ENCODE measurements at places on chromosomes 5 and 9. TPM values are rescaled to one million over a fixed set of nuclear protein-coding genes. Genes with fewer than 3 reads are reported as not detected.
A peak's percentile ranks its signal among the peaks of the same experiment; 100 is the strongest.

DNA sequence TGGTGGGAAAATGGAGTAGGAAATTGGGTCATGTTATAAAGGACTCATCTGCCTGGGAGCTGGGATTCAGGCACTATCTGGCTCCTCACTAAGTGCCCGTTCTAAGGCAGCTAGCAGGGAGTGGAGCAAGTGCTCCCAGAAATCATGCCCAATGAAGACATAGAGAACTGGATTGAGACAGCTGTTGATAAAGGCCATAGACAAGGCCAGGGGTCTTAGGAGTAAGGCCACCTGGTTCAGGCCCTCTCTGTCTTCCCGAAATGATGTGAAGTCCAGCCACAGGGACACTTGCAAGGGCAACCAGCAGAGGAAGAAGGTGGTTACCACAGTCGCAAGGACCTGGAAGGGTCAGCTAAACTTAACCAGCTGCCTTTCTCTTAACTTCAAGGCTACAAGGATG, 20.1 kb upstream of the SPINK1 start:
- DNase-seq = no peak

DNA sequence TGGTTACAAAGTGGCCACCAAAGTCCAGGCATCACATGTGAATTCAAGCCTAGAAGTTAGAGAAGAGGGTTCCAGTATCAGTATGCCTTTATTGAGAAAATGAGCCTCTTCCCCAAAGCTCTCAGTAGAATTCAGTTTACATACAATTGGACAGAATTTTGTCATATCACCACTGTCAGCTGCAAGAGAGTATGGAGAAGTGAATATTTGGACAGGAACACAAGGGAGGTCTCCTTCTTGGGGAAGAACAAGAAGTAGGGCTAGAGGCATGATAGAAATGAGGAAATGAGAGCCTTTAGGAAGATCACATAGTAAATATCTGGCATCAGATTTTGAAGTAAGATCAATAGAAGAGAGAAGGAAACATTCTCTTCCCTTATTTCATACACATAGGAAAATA, 27.8 kb upstream of the VLDLR start:
- DNase-seq = no peak

- no peak for DNase-seq
Measured at GRCh38 chr5:120375248-120375647, 88.9 kb upstream of the PRR16 start.

GRCh38 chr5:20213803-20214202, 225.8 kb upstream of the CDH18 start:
- DNase-seq = no peak

DNA sequence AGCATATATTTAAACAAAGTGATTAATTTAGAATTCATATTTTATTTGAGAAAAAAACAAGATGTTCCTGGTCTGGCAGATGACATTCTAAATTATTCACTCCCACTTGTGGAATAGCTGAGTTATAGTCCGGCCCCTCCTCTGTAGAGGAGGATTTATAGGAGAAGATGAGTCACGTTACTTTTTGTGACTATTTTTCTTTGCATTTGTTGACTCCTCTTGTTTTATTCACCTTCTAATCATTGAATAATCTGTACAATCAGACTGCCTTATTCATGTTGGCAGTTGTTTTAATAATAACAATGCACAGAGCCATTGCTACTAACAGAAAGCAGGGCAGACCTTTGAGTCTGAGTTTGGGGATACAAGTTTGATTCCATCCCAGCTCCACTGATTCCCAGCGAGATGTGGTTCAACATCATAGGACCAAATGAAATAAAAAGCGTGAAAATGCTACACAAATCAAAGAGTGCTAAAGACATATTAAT, 23.2 kb downstream of the DOCK8 start:
- DNase-seq = no peak

- DNase-seq = no peak
Measured at GRCh38 chr9:104412238-104412637, 91.8 kb upstream of the OR13F1 start.

DNA sequence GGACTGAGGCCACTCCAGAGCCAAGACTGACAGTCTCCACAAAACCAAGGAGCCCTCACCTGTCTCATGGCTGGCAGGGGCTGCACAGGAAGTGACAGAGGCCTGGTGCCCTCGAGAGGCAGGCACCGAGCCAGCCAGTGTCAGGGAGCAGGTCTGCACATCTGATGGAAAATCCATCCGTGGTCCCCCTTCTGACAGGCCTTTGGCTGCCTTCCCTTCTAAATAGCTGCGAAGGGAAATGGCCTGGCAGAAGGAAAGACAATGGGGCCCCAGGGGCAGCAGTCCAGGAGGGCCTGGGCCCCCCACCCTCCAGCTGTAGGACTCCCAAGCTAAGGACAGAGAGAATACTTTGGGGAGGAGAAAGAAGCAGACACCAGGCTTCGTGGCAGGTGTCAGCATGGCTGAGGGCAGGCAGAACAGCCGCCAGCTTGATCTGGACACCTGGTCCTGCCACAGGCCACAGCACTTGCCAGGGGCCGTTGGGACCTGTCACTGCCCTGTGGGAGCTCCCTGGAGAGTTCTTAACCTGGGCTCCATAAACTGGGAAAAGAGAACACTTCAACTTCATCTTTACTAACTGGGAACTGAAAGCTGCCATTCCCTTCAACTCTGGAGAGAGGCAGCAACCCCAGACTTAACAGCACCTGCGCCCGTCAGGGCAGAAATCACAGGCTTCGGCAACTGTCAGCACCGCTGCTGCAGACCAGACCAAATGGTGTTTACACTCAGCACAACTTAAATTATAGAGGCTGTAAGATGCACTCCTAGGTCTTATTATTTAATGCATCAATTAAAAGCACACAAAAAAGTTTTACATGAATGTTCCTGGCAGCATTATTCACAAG, 22.0 kb downstream of the ADAMTS2 start:
- no peak for DNase-seq

DNA sequence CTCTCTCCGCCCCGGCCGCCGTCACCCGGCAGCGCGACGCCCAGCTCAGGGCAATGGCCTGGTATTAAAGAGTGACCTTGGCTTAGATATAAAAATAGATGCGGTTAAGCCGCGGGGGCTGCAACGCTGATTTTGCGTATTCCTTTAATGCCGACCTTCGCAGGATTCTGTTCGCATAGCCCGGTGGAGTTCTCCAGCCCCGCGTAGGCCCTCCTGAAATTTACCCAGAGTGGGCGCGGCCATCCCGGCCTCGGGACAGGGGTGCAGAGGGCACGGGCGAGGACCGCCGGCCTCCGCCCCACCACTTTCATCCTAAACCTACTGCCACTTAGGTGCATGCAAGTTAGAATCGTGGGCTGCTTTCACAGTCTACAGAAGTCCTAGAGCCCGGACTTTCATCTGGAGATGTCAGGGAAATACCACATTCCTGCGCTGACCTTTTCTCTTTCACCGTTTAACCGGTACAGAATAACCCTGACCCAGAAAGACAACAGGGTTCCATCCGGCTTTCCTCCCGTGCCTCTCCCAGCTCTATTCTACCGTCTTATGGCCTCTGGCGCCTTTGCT, 492 bp upstream of the FAM169A start:
- no peak for DNase-seq

DNA sequence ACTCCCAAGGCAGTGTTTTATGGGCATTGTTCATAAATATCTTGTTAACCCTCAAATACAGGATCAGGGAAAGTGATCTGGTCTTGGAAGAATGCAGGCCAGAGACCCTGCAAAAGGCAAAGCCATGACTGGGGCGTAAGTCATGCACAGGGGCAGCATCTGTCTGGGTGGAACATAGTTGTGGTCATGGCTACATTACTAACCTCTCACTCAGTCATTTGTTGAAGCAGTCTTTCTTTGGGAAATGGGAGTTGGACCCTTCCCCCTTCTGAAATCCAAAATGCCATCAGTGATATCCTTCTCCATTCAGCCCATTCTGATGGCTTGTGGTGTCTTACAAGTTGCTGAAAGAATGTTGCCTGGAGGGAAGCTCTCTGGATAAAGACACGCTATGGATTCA, 68.1 kb downstream of the GDNF start:
- DNase-seq = peak; percentile 99

GRCh38 chr9:132234535-132234934, 72.7 kb downstream of the NTNG2 start:
- no peak for DNase-seq

DNA sequence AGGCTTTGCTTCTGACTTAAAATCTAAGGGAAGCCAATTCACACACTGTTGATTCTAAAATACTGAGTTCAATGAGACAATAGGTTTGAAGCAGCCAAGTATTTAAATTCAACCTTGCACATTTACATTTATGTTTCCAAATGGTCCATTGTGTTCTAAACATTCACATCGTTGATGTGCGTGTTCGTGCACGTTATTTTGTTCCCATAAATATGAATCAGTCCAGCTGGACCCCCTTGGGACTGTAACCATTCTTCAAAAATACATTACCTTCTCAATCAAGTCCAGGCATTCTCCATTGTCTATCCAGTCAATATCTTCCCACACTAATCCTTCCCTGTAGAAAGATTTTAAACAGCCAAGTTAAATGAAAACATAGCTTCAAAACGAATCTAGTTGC, 146.4 kb upstream of the RETREG1 start:
- DNase-seq = no peak

- DNase-seq = no peak
Measured at GRCh38 chr9:99824378-99825171, 2.9 kb downstream of the NR4A3 start.

- peak; percentile 24 for DNase-seq
Measured at GRCh38 chr9:121962421-121962820, 130.7 kb downstream of the TTLL11 start.

PRLR gene
- total RNA-seq = 0.34 TPM

LMNB1 gene
- total RNA-seq = 91.0 TPM

Data from HT1080 (cell line).